ENCODE measurements at places on chromosomes 3 and 15.
A peak's percentile ranks its signal among the peaks of the same experiment; 100 is the strongest.

DNA sequence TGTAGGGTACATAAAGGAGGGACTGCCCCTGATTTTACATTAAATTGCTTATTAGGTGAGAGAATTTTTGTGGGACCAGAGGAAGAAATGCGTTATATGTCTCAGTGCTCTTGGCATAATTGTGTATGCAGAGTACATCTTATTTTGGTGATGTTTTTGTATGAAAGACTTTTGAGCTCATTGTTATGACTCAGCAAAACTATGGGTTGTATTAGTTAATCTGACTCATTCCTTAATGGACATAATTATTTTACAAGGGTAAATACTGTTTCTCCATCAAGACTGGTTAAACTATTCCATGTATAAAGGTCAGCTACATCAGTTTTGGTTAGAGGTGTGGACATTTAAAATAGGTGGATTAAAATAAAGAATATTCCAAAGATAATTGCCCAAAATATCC is 156.8 kb downstream of the ALCAM start:
- DNase-seq: no peak

GRCh38 chr3:127746400-127747057 is 73.8 kb downstream of the ABTB1 start:
- DNase-seq: no peak

- no peak for DNase-seq
Measured at GRCh38 chr3:53776494-53777101, 69.6 kb downstream of the CHDH start.

- no peak for DNase-seq
Measured at GRCh38 chr3:141915016-141915415, 38.6 kb downstream of the ATP1B3 start.

- no peak for DNase-seq
Measured at GRCh38 chr3:43445820-43446219, 159.5 kb downstream of the SNRK start.

DNA sequence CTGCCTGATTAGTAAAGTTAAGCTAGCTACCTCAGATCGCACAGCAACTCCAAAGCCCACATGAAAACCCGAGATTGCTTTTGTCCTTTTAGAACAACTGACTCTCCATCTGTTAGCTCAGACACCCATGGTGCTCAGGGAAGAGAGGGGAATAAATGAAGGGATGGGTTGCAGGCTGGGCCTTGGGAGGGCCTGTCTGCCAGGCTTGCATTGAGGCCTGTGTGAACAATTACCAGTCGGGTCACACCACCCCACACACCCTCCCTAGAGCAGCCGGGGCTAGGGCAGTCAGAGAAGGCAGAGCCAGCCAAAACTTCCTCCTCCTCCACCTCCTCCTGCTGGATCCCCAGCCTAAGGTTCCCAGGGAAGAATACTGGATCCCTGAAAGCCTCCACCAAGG is 8.8 kb upstream of the PRKAR2A start:
- DNase-seq: no peak

DNA sequence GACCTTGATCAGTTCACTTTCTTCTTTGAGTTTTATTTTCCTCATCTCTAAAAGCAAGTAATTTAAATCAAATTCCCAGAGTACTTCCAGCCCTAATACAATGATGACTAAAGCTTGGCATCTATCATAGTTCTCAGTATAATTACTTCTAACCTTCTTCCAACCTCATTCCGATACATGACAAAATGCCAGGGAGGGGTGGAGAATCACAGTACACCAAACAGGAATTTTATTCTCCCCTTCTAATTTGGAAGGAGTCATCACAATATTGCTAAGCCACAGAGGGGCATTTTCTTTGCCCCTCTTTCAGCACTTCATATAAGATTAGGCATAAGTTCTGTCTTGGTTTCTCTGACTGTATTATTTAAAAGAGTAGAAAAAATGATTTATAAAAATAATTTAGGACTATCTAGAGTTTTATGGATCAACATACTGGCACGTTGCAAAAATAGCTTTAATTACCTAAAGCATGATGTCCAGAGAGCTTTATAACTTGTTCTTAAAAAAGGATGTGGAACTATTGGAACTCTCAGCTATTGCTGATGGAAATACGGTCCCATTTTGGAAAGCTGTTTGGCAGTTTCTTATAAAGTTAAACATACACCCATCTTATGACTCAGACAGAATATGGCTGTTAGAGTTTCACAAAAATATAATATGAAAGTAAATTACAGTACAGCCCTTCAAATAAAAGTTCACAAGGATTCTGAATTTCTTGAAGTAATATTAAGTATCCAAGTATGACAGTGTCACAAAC is 86.9 kb upstream of the UBE2E2 start:
- no peak for DNase-seq

DNA sequence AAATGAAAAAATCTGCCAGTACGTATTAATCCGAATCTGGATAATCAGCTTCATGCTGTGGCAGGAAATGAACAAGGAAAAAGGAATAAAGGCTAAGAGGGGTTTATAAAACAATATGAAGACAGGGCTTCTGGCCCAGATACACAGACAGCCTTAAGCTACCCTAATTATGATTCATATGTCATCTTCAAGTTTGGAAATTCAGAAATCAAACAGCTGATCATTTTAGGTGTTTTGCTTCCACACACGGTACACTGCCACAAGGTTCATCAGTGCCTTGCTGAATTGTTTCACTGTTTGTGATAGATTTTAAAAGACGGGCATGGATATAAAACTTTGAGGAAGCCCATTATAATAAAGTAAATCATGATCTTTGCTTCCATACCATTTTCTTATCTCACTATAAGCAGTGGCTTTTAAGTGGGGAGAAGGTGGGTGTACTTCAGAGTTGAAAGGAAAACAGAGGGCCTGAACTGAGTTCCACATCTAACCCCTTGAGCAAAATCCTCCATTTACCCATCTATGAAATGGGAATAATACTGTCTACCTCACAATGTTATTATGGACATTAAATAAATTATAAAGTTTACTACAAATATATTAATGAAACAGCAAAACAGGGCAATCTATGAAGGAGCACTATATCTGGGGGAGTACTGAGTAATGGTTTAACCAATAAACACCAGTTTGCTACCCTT is 15.7 kb downstream of the GTPBP8 start:
- no peak for DNase-seq

DNA sequence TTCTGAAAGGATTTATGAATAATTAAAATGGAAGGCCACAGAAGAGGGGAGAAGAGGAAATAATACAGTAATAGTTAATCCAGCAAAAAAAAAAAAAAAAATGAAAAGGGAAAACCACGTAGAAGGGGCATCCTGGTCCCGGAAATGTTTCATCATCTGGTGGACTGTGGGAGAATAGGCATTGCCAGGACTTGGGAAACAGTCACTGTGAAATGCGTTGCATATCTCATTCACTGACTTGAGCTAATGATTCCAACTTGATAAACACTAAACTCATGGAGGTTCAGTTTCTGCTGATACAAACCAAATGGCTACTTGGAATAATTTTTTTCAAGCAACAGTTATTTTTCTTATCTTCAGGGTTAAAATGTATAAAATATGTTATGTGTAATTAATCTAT is 3.2 kb downstream of the XCR1 start:
- DNase-seq: no peak

GRCh38 chr3:112746675-112747280 is 99.9 kb downstream of the CD200R1L start:
- DNase-seq: no peak

GRCh38 chr3:87437765-87438164 is 161.4 kb upstream of the POU1F1 start:
- DNase-seq: no peak

- DNase-seq: no peak
Measured at GRCh38 chr15:86568378-86568777, 488.7 kb downstream of the AGBL1 start.

GRCh38 chr3:170490828-170491560 is 72.3 kb downstream of the CLDN11 start:
- no peak for DNase-seq

- DNase-seq: peak; percentile 10
Measured at GRCh38 chr3:31462050-31462569, 70.6 kb upstream of the STT3B start.

DNA sequence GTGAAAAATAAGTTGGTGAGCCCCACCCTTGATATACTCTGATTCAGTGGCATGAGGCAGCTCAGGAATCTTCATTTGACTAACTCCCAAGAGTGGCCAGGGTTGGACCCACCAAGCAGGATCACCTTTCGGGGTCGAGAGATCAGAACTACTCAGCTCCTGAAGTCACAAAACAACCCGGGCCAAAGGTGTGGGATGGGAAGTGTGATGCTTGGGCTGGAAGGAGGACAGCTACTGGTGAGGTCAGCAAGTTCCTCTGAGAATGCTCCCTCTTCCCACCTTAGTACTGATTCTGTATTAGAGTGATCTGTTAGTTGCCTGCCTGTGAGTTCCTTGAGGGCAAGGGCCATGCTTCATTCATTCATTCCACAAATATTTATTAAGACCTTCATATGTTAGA is 15.1 kb downstream of the ESYT3 start:
- DNase-seq: no peak

- no peak for DNase-seq
Measured at GRCh38 chr3:46664971-46665762, 28.3 kb downstream of the ALS2CL start.

DNA sequence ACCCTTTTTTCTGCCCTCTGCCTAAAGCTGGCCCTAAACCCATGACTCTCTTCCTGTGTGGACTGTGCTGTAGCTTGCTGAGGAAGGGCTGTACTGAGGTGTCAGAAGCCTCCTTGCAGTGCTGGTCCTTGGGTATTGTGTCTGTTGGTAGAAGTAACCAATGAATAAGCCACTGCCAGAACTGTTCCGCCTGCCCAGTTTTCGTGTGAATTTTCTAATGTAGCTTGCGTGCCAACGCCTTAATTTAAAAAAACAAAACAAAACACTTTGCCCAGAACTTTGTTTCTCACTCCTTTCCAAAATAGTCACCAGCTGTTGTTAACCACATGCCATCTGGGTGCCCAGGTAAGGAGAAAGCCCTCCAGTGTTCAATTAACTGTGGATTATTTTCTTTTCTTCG is 101.9 kb downstream of the KLHL25 start:
- DNase-seq: no peak

DNA sequence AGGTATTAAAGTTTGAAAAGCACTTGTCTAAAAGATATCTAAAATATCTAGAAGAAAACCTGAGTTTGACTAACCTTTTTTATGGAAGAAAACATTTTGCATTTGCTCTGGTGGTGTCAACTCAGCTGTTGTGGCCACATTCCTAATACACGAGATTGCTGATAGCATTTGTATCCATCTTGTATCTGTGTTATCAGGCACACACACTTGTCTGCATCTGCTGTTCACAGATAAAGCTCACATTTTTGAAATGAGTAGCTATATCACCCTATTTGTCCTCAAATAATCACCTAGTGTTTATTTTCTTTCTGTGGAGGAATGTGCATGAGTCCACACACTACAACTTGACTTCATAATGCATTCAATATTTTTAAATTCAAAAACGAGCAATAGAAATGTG is 632.3 kb upstream of the NR2F2 start:
- no peak for DNase-seq

- DNase-seq: no peak
Measured at GRCh38 chr3:184334470-184335158, 2.8 kb upstream of the FAM131A start.

- no peak for DNase-seq
Measured at GRCh38 chr15:39854161-39854560, 65.9 kb downstream of the GPR176 start.

DNA sequence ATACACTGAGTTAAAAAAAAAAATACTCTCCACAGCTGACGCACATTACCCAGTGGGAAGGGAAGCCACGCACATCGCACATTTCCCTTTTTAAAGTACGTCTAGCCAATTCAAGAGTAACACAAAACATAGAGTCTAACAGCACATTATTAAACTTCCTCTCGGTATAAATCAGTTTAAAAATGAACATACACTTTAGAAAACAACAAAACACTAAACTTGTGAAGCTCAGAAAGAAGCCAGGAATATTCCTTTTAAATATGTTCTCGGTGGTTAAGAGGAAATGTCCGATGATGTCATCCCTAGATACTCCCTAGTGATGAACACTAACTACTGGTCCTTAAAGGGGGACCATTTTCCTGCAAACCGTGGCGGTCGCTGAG is 721 bp downstream of the MYEF2 start:
- no peak for DNase-seq

GRCh38 chr3:144643771-144644198 is 672.2 kb downstream of the DIPK2A start:
- no peak for DNase-seq
